Foreskin keratinocyte (primary cell): ENCODE measurements at places on chromosomes 3 and 15. TPM values are rescaled to one million over a fixed set of nuclear protein-coding genes. Genes with fewer than 3 reads are reported as not detected.

CGGBP1 gene
- total RNA-seq = 46.5 and 49.7 TPM in 2 replicates

NTRK3 gene
- total RNA-seq = not detected in 2 replicates

CAND2 gene
- 1.5 and 1.9 TPM in 2 replicates for total RNA-seq

DPPA4 gene
- not detected in 2 replicates for total RNA-seq

MCF2L2 gene
- total RNA-seq = 0.14 and 0.25 TPM in 2 replicates

SPATA16 gene
- not detected in 2 replicates for total RNA-seq

LRTM1 gene
- total RNA-seq = not detected in 2 replicates

SAMMSON gene
- not detected in 2 replicates for total RNA-seq

TICRR gene
- total RNA-seq = 14.9 and 15.9 TPM in 2 replicates

HEXA gene
- total RNA-seq = 60.0 and 64.1 TPM in 2 replicates

STRIT1 gene
- not detected in 2 replicates for total RNA-seq

HCN4 gene
- under 0.01 TPM in 1 of 2 replicates, not detected in the other for total RNA-seq

IREB2 gene
- 21.1 and 22.1 TPM in 2 replicates for total RNA-seq

SLC28A2 gene
- not detected in 2 replicates for total RNA-seq

LINGO1 gene
- 0.07 TPM in 1 of 2 replicates, not detected in the other for total RNA-seq

SPSB4 gene
- not detected in 2 replicates for total RNA-seq

MAGEL2 gene
- not detected in 2 replicates for total RNA-seq

SCG3 gene
- not detected in 2 replicates for total RNA-seq

HEG1 gene
- total RNA-seq = 15.7 and 19.6 TPM in 2 replicates

OCA2 gene
- 0.03 and 0.04 TPM in 2 replicates for total RNA-seq

BOC gene
- total RNA-seq = 10.5 and 13.4 TPM in 2 replicates

IL17RD gene
- 1.7 and 1.9 TPM in 2 replicates for total RNA-seq
